ENCODE measurements at places on chromosomes 11 and 22.

- peak; percentile 29 for DNase-seq
Measured at GRCh38 chr11:11789735-11790369, 51.9 kb upstream of the USP47 start.

DNA sequence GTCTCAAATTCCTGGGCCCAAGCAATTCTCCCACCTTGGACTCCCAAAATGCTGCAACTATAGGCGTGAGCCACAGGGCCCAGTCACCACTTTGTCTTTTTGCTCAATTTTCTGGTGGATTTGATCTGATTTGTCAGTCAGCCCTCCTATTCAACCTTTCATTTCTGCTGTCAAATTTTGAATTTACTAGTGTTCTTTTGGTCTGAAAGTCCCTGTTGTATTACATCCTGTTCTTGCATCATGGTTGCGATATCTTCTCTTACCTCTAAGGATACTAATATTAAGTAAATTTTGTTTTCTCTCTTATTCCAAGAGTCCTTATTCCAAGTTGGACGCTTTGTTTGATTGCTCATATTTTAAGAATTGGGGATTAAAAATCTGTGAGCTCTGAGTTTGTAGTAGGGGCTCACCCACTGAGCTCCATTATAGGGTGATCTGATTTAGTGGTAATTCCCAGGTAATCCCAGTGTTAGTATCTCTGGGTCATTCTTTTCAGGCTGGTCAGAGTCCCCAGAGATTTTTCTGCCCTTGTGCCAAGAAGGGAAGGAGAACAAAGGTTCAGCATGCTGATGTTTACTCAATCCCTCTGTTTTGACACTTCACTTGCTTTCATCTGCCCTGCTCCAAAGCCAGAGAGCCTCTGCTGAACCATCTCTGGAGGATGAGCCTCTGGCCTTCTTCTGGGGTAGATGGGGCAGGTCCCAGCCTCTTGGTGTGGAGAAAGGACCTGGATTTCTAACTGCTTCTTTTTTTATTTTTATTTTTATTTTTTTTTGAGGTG is 10.0 kb downstream of the UPB1 start:
- no peak for DNase-seq

GRCh38 chr11:36330411-36330810 is 34.3 kb downstream of the PRR5L start:
- DNase-seq: peak; percentile 89

GRCh38 chr11:110077831-110078325 is 15.3 kb upstream of the ZC3H12C start:
- DNase-seq: no peak

DNA sequence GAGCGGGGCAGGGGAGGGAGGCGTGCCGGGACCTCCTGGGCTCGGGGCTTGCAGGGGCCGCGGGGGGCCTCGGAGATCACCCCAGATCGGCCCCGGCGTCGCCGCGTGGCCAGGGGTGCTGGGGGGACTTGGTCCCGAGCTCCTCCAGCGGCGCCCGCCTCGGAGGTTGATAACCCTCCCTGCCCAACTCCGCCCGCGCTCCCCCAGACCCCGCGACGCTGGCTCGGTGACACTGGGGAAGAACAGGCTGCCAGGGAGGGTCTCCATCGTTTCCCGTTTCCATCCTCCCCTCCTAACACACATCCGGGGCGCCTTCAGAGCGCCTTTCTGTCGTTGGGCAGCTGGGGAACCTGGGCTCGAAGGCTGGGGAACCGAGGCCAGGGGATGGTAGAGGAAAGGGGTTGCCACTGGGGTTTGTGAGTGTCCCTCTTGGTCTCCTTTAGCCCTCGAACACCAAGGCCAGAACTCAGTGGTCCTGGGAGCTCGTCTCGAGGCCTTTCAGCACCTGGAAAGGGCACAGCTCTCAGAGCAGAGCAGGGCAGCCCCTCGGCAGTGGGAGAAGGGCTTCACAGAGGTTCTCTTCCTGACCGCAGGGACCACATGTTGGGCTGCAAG is 431 bp downstream of the SLC37A2 start:
- DNase-seq: no peak

- DNase-seq: no peak
Measured at GRCh38 chr22:30829901-30830550, 135.4 kb downstream of the OSBP2 start.

All from NCI-H1105 treated with DMSO at 0.1 percent for 48 hours (cell line).